Stimulated activated CD8-positive, alpha-beta memory T cell treated with anti-CD3 and anti-CD28 coated beads, Interleukin-4, amount 100 ng/mL, for 1 hour (primary cell): ENCODE measurements at places on chromosomes 11 and 22.

DNA sequence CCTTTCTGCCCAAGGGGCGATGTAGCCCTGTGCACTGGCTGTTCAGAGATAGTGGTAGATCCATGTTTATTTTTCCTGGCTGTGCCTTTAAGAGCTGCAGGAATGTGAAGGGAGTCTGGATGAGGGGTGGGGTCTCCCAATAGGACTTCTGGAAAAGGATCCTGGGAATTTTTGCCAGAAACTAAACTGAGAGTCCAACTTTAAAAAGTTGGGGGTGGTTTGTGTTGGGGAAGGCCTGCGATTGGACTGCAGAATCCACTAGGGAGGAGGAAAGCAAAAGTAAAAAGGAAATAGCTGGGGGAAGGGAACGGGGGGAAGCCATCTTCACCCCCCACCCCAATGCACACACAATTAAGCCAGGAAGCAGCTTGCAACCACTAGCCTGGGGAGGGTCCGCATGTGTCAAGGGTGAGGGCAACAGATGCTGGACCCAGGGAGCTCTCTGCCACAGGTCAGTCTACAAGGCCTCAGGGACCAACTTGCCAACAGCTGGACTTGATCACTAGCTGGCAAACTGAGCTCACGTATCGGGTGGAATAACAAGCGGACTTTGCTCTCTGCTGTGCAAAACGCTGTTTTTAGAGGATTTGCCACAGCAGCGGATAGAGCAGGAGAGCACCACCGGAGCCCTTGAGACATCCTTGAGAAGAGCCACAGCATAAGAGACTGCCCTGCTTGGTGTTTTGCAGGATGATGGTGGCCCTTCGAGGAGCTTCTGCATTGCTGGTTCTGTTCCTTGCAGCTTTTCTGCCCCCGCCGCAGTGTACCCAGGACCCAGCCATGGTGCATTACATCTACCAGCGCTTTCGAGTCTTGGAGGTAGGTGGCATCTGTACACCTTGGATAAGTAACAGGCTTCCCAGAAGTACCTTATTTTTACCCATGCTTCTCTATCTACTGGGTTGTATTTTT, at the start of gene OLFML1:
OLFML1 (plus strand) TSS at position 321 of the 912 bp plus-strand sequence; CDS start at position 691, 370 bp downstream.
- no peak for DNase-seq

- no peak for DNase-seq
These were observed 54.8 kb downstream of the NAT10 start for GRCh38 chr11:34160049-34160721.

DNA sequence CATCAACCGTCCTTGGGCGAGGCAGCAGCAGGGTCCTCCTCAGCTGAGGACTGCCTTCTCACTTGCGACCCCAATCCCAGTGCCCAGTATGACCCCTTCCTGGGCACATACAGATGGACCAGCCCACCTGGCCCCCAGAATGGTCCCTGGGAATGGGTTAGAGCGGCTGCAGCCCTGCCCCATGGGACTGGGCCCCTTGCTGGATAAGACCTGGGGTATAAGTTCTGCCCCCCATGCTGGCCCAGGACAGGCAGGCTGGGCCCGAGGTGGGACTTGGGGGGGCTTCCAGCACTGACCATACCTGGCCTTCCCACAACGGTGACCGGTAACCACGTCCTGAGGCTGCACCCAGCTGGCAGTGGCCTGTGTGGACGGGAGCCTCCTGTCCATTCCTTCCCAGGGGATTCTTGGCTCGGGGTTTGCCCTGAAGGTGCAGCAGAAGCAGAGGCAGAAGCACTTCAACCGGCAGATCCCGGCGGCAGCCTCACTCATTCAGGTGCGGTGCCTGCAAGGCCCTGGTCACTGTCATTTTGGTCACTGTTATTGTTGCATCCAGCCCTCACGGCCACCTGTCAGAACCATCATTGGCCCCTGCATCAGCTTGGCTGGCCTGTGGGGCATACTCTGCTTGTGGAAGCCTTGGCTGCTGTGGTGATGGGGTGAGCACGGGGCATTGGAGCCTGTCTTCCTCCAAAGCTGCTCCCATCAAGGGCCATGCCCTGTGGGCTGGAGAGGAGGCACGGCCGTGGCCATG, 114.8 kb downstream of the KCNQ1OT1 start:
- DNase-seq, result no peak

- DNase-seq, result no peak
These were observed 769 bp downstream of the MAFF start for GRCh38 chr22:38202437-38203089.

- DNase-seq, result no peak
These were observed 1.7 kb downstream of the PICALM start for GRCh38 chr11:86067009-86067850.

DNA sequence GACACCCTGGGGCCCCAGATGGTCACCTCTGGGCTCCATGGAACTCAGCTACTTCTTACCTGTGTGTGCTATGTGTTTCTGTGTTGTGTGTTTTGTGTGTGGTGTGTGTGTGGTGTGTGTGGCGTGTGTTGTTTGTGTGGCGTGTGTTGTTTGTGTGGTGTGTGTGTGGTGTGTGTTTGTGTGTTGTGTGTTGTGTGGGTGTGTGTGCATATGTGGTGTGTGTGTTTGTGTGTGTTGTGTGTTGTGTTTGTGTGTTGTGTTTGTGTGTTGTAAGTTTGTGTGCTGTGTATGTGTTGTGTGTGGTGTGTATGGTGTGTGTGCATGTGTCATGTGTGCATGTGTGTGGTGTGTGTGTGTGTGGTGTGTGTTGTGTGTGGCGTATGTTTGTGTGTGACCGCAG, 3.8 kb upstream of the WNT7B start:
- DNase-seq, result no peak

DNA sequence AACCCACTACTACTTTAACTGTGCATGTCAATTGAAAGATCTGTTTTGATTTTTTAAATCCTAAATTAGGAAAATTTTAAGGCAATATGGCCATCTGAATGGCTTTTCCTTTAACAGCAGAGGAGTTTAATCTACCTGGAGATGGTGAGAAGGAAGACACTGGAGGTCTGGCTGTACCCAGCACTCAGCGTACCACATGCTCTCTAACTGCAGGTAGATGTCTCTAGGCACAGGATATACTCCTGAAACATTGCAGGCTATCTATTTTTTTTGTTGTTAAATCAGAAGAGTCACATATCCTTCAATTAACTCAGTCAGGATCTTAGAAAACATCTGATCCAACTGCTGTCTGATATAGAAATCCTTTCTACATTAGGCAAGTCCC, 17.3 kb upstream of the CASTOR1 start:
- DNase-seq, result no peak

DNA sequence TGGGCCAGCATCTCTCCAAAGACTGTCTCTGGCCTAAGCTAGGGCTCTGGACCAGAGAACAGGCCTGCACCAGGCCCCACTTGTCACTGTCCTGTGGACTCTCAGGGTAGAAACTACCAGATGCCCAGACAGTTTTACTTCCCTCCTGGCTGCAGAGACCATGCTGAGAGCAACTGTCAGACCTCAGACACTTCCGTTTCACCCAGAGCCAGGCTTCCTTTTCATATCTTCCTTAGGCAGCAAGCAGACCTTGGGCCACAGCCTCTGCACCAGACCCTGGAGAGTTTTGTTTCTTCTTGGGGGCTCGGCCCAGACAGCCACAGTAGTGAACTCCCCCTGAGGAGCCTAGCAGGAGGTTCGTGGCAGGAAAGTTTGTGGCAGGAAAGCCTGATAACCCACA, 12.1 kb upstream of the FCHSD2 start:
- no peak for DNase-seq

GRCh38 chr11:83025267-83025704, 46.4 kb downstream of the RAB30 start:
- DNase-seq, result no peak

DNA sequence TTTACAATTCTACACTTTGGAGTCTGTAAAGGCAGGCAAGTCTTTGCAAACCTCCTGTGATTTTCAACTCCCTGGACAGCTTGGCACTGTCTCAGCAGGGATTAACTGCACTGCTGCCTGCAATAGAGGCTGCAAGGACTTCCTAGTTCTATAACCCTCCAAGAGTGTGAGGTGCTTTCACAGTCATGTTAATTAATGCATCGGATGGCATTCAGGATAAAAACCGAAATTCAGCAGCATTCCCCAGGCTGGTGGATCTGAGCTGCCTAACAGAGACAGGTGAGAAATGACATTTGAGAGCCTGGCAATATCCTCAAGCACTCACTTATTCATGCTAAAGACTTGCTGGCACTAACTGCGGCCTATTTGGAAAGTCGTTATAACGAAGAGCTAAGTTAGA, 85.0 kb downstream of the LARGE1 start:
- DNase-seq, result no peak

- peak; percentile 94 for DNase-seq
These were observed at the start of gene CCDC85B for GRCh38 chr11:65890324-65891218. Gene CCDC85B, plus strand, starts transcription at chr11:65890673. Its CDS starts 111 bp downstream, at chr11:65890784.

GRCh38 chr11:102428696-102429095, 23.9 kb downstream of the TMEM123 start:
- DNase-seq, result no peak

GRCh38 chr22:24129980-24130379, 51.3 kb upstream of the SUSD2 start:
- DNase-seq, result no peak

GRCh38 chr11:110473706-110474105, 44.0 kb downstream of the FDX1 start:
- no peak for DNase-seq

- DNase-seq, result no peak
These were observed at the start of gene PRSS23 for GRCh38 chr11:86800076-86800959. Gene PRSS23, plus strand, starts transcription at chr11:86800542. Its CDS starts 7,102 bp downstream, at chr11:86807644.
